ENCODE measurements at places on chromosomes 11 and 22.

- DNase-seq = no peak
These were observed 17.9 kb downstream of the APLNR start for GRCh38 chr11:57219021-57219627.

DNA sequence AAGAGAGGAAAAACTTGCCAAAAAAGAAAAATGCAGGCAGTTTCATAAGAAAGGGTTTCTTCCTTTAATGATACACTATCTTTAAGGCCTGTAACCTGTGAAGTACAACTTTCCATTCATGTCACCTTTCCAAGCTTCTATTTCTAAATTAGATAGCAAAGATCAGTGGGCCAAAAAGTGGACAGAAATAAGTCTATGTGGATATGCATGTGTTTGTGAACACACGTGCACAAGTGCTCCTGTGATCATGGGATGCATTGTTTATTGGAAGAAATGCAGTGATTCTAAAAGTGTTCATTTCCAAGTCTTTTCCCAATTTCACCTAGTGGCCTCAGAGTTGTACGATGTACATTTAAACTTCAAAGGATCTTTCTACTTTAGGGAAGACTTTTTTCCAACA lies 230.0 kb upstream of the BLID start:
- DNase-seq = no peak

DNA sequence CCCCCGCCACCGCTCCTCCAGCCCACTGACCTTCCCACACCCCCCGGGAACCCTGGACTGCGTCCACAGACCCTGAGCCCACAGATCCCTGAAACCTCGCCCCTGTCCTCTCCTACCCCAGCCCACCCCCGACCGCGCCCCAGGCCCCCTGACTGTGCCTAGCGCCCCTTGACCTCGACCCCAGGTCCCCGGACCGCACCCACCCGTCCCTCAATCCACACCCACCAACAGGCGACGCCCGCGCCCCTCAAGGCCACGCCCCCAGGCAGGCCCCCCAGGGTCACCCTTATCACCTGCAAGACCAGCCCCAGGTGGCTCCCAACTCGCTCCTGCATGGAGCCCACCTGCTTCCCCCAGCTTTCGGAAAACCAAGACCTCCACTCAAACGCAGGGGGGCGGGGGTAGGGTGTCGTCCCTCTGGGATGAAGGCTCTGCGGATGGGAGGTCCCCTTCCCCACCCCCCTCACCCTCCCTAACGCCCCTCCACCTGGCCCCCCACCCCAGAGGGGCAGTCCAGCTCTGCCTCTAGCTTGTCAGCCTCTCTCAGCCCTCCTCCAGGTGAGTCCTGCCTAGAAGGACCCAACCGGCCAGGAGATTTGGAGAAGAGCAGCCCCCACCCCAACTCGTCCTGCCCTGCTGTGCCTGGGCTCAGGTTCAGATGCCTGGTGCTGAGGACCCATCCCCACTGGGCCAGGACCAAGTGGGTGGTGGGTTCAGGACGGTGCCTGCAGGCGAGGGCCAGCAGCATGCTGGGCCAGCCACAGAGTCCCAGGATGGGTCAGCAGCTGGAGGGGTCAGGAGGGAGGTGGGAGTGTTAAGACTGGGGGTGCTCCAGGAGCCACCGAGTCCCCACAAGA lies 3.1 kb upstream of the IL17REL start:
- DNase-seq = no peak

DNA sequence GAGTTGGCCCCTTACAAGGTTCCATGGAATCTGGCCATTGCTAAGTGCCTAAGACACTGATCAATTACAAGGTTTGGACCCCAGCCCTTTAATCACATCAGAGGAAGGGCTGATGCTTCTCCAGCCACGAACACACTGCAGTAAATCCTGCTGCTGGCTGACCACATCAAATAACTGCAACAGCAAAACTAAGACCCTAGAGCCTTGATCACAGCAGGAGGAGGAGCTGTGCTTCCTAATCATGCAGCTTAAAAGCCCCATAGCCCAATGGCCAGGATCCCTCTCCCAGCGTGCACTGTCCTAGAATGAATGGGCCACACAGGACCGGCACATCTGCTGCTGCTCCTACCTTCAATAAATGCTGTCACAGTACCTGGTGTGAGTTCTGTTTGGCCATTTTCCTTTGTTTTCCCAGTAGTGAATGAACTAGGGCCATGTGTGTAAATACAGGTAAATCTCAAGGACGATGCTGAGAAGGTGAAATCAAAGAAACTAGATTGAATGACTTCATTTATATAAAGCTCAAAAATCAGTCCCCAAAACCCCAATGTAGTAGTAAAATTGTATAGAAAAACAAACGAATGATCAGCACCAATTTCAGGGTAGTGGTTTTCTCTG lies 12.7 kb downstream of the ZP1 start:
- no peak for DNase-seq

- DNase-seq = no peak
These were observed 34.5 kb upstream of the ETS1 start for GRCh38 chr11:128621601-128622501.

- DNase-seq = no peak
These were observed 86.4 kb downstream of the DLG2 start for GRCh38 chr11:85540635-85541205.

- DNase-seq = no peak
These were observed 147.6 kb downstream of the ME3 start for GRCh38 chr11:86524620-86525352.

DNA sequence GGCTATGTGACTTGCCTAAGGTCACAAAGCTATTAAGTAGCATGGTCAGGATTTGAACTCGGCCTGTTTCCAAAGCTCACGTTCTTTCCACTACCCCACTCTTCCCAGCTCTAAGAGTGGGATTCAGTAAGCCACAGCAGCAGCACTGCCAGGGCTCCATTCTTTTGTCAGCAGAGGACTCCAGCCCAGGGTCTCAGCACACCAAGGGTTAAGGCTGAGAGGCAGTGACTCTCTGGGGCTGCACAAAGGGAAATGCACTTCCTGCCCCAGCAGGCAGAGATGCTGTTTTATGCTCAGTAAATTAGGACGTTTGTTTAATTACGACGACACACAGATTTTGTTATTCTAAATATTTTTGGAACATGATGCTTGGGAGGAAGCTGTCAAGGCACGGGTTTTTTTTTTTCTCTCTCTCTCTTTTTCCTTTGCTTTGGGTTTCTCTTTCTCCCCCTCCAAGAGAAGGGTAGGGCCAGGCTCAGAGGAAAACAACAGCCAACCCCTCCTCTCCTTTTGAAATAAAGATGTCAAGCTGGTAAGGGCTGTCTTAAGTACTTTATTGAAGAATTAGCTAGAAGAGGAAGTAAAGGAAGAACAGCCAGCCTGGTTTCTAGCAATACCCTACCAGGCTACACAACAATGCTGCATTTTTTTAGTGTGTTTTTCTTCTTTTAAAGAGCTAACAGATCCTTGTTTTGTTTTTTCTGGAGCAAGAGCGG lies 2.8 kb downstream of the MYH9 start:
- DNase-seq = no peak

- DNase-seq = no peak
These were observed 765.4 kb upstream of the ANO3 start for GRCh38 chr11:25566298-25567200.

DNA sequence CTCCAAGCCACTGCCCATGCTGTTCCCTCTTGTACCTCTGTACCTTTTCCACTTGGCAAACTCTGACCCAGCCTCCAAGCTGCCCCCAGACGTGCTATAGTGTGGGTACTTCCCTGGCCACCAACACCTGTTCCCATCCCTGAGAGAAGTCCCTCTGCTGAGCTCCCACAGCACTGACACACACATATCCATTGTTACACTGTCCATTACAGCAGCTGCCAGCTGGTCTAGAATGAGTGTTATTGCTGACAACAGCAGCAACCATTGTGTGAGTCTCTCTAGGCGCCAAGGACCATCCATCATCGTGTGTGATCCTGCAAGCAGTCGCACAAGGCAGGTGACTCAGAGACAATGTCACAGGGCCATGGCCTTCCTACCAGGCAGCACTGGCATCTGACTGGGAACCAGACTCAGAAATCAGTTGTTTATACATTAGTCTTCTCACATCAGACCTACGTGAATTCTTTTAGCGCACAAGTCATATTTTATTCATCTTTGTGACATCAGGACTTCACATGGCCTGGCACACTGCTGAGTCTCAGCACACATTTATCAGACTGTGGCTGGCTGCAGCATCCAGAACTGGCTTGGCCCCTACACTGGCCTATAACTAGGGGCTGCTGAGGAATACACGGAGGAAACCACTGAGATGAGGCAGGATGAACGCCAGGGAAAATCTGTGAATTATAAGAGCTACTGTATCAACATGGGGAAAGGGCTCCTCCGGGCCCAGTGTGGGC lies 56.4 kb downstream of the SGSM3 start:
- DNase-seq = no peak

- DNase-seq = no peak
These were observed 63.9 kb downstream of the JAM3 start for GRCh38 chr11:134132808-134133207.

- DNase-seq = no peak
These were observed 20.6 kb upstream of the PDE3B start for GRCh38 chr11:14623036-14623435.

- no peak for DNase-seq
These were observed 306.1 kb upstream of the DDI1 start for GRCh38 chr11:103730131-103730940.

- peak; percentile 28 for DNase-seq
These were observed 3.6 kb upstream of the LMO1 start for GRCh38 chr11:8267280-8267679.

DNA sequence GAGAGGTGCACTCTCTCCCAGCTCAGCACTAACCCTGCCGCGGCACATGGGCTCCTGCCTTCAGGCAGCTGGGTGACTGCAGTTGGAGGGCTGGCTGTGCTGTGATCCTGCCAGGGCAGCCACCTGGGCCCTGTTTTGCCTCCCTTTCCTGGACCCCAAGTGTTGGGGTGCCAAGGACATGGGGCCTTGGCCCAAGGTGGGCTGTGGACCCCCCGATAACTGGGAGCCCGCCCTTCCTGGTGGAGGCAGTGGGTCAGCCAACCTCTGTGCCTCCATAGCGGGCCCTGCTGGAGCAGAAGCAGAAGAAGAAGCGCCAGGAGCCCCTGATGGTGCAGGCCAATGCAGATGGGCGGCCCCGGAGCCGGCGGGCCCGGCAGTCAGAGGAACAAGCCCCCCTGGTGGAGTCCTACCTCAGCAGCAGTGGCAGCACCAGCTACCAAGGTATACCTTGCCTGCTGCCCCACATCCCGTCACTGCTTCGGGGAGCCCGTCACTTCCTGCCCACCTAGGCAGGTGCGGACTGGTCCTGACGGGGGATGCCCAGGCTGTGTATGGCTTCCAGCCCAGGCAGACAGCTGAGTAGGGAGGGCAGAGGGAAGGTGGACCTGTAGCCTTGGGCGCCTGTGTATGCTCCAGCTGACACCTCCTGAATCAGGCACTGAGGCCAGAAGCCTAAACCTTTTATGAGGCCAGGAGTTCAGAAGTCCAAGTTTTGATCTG lies 8.9 kb downstream of the TUB start:
- peak; percentile 37 for DNase-seq

- DNase-seq = no peak
These were observed 21.3 kb upstream of the GRAMD4 start for GRCh38 chr22:46598737-46599424.

DNA sequence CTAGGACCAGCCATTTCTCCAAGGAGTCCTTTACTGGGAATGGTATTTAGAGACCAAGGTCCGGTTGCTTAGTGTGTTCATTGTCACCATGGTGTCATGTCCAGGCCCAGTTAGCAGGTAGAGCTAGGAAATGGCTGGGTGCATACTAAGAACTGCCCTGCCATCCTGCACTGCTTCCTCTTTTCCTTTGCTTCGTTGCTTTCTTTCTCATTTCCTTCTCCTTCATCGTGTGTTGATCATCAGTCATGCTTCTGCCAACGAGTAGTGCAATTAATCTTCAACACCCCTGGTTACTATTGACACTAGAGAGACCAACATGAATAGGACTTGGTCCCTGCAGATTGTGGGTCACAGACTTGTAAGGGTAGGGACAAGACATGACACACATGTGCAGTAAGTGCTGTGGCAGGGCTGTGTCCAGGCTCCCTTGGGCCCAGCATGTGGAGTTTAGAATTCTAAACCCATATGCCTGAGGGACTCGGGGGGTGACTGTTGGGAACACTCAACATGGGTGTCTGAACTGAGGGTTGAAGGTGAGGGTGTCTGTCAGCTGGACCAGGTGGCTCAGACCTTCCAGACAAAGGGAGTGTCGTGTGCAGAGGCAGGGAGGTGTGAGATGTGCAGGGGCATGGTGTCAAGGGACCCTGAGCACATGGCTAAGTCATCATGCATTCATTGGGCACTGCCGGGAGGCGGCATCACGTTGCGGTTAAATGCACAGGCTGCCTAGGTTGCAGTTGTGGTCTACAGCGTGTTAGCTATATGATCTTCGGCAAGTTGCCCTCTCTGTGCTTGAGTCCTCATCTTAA lies 42.6 kb downstream of the ST14 start:
- no peak for DNase-seq

DNA sequence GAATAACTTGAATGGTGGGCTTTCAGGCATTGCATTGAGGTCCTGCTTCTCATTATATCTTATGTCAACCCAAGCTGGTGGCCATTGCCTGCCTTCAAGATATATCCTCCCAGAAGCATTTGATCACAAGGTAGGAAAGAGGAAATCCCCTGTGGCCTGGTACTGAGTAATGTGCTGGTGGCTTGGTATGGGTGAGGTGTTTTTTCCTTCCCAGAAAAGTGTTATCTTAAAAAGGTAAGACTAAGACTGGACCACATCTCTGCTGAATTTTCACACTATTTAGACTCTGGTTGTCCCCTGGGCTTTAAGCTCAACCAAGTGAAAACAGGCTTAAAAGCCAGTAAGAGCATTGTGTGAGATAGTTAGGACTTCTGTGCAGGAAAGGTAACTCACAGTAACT lies 3.7 kb downstream of the INSC start:
- DNase-seq = no peak

DNA sequence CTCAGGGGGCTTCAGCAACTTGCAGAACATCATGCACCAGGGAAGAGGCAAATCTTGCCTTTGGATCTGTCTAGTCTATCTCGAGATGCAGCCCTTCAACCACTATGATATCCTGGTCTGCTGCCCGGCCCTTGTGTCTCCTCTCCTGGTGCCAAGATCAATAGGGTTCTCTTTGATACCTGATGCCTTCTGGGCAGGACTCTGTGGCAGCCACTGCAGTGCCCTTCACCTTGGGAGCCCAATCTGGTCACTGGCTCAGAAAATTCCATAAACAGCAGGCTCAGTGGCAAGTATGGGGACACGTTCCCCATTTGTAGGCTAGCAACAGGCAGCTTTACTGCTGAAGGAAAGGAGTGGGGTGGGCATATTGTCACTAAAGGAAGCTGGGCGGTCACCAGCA lies 23.4 kb downstream of the SYN3 start:
- no peak for DNase-seq

- DNase-seq = no peak
These were observed 41.0 kb upstream of the EIF3D start for GRCh38 chr22:36569999-36570398.

DNA sequence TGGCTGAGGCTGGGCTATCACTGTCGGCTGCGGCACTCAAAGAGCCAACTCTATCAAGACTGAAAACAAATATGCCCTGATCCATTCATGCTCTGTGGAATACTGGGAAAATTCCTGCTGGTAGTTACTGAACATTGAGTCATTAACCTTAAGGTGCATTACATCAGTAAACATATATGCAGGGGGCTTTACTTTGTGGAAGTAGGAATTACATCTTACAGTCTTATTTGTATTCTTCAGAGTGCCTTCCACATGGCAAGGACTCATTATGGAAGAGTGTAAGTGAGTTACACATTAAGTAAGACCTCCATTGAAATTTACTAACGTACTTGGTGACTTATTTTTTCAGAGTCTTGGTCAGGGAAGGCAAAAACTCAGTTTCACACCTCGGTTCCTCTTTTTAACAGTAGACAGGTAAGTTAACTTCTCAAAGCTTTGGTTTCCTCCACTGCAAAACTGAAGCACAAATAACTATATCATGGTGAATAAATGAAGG lies 4.5 kb downstream of the OR5B21 start:
- no peak for DNase-seq

Measured in RWPE2 (cell line).